ENCODE measurements at places on chromosomes 11 and 22. TPM values are rescaled to one million over a fixed set of nuclear protein-coding genes. Genes with fewer than 3 reads are reported as not detected.

DNA sequence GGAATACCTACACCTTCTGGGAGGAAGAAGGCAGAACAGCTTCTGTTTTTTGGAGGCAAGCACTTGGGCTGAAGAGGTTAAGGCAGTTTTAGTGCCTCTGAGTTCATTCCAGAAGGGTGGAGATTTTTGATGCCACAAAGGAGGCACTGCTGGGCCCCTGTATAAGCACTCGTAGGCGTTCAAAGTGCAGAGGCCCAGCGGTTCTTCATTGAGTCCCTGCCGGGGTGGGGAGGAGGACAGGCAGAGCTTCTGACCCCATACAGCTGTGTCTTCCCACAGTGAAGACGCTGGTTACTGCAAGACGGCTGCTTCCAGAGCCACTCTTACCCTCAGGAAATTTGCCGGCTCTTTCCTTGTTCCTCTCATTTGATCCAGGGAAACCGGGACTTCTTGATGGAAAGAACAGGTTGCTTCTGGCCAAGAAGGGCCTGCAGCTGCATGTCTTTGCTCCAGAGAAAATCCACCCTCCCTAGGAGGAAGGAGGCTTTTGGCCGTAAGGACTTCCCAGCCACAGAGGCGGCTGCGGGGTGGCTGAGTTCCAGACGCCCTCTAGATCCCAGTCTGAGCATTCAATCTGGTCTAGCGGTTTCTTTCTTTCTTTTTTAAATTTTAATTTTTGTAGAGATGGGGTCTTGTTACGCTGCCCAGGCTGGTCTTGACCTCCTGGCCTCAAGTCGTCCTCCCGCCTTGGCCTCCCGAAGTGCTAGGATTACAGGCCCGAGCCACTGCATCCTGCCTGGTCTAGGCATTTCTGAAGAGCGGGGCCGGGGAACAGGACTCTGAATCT lies 9.4 kb downstream of the ADAMTS15 start:
- DNase-seq = no peak
- peaks cover 11% of the 10 kb centered on the region for H3K27me3 ChIP-seq
- H3K4me3 ChIP-seq = no peak overlapping the region
- peaks cover 5% of the 10 kb centered on the region for H3K4me1 ChIP-seq
- no peak overlapping the region for H3K27ac ChIP-seq

- H3K4me1 ChIP-seq = peaks cover 31% of the 10 kb centered on the region
- no peaks in the 10 kb centered on the region for H3K27me3 ChIP-seq
- no peaks in the 10 kb centered on the region for H3K36me3 ChIP-seq
- DNase-seq = no peak
- no peak overlapping the region for H3K27ac ChIP-seq
- peak overlapping the region; percentile 90 for H3K4me3 ChIP-seq
Measured at GRCh38 chr11:119107538-119108145, 498 bp downstream of the C2CD2L start.

GRCh38 chr11:71426413-71426812 lies 21.8 kb downstream of the DHCR7 start:
- H3K36me3 ChIP-seq = no peaks in the 10 kb centered on the region
- H3K4me1 ChIP-seq = no peaks in the 10 kb centered on the region
- H3K27ac ChIP-seq = no peak overlapping the region
- no peak overlapping the region for H3K4me3 ChIP-seq
- H3K27me3 ChIP-seq = no peaks in the 10 kb centered on the region
- no peak for DNase-seq

DNA sequence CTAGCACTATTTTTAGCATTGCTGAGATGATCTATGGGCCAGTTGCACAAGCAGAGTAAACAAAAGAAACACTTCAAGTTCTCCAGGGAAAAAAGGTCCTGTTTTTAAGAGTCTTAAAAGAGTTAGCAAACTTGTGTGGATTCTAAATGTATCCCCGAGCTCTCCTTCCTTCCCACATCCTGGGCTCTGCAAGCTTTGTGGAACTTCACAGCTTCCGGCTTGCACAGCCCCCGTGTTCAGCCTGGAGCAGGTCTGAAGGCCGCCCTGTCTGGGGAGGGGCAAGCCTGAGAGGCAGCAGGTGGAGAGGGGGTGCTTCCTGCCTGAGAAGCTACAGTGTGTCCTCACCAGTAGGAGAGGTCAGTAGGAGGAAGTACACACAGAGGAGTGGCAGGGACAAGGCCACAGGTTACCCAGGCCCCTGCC lies 35.1 kb upstream of the SUSD2 start:
- H3K4me1 ChIP-seq = peaks cover 17% of the 10 kb centered on the region
- peaks cover 2% of the 10 kb centered on the region for H3K27me3 ChIP-seq
- H3K4me3 ChIP-seq = no peak overlapping the region
- H3K36me3 ChIP-seq = no peaks in the 10 kb centered on the region

ZNF74 gene
- 54.2 TPM for total RNA-seq

ZNF215 gene
- total RNA-seq = 11.2 TPM

CDON gene
- 21.3 TPM for total RNA-seq

PHF21B gene
- total RNA-seq = 36.5 TPM

GP1BB gene
- 4.8 TPM for total RNA-seq

PRR33 gene
- total RNA-seq = not detected
